Fibroblast of skin of left biceps (primary cell): ENCODE measurements at places on chromosomes 2 and 18.

GRCh38 chr2:146124741-146125140, 1604.8 kb upstream of the ZEB2 start:
- DNase-seq: peak; percentile 35

DNA sequence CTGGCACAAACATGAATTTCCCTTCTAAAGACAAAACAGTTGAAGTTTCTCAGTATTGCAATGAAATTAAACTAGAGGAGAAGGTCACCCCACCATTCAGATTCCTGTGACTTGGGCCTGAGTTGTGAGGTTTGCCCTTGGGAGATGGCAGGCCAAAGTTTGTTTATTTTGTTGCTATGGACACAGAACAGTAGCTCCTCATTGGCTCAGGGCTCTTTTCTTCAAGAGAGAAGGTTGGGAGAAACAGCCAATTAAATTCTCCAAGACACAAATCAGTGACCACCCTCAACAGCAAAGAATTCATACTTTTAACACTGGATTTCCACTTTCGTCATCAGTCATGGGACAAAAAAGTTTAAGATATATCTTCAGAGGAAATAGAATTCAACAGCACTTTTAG, at the start of gene FLACC1:
Gene FLACC1 (minus strand): TSS at position 125 of the 400 bp plus-strand sequence. CDS start 5,941 bp downstream, outside the sequence.
- DNase-seq: peak; percentile 6

DNA sequence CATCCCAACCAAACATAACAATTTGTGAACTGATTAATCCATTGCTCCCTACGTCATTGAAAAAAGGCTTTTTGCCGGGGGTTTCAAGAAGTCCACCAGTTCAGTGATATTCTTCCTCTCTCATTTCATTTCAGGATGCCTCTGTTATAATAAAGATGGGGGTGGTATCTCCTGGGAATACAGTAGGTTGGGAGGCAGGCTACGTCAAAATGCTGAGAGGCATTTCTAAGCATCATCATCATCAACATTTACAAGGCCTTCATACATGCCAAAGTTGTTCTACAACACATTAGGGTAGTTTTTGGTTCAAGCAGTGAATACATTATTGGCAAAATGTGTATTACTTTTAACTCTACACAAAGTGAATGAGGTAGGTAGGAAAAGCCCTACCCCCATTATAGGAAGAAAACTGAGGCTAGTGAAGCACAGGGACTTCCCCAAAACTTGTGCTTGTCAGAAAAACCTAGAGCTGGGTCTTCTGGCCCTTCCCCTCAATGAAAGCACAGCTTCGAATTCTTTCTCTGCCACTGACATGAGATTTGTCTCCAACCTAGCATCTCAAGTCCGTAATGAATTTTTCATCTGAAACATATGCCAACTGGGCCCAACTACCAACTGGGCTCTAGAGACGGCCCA, 11.3 kb downstream of the OSR1 start:
- DNase-seq: no peak

GRCh38 chr2:99860720-99861375, 281.5 kb downstream of the AFF3 start:
- DNase-seq: no peak

- DNase-seq: no peak
Observed at GRCh38 chr2:10934979-10935350, 23.2 kb downstream of the KCNF1 start.

- no peak for DNase-seq
Observed at GRCh38 chr2:240814280-240814679, 5.7 kb downstream of the KIF1A start.

- peak; percentile 82 for DNase-seq
Observed at GRCh38 chr18:24075767-24076597, 61.4 kb downstream of the TTC39C start.

DNA sequence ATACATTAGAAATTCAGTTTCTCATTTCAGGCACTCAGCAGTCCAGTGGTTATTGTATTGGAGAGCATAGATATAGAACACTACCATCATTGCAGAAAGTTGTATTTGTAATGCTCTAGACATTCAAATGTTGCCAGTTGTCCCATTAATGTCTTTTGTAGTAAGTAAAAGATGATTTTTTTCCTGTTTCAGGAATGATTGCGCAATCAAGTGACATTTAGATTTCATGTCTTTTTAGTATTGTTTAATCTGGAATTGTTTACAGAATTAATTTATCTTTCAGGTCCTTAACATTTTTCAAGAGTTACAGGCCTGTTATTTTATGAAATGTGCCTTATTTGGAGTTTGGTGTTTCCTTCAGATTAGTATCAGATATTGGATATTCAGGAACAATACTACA, 134.7 kb downstream of the MSTN start:
- no peak for DNase-seq

GRCh38 chr18:58562999-58563667, 65.8 kb downstream of the ALPK2 start:
- DNase-seq: no peak

GRCh38 chr18:51097021-51097822, 67.2 kb downstream of the SMAD4 start:
- no peak for DNase-seq

DNA sequence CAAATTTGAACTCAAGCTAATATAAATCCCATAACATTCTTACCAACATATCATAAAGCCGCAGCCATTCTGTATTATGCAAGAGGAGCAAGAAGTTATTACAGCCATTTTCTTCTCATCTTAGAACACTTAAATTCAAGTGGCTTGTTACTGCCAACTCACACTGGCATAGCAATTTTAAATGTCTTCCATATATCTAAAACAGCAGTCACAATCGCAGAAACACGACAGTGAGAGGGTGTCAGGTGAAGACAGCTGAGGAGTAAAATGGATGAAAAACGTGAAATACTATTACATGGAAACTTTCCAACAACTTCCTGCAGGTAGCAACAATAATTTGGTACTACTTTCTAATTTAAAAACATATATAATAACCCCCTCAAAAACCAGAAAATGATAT, 17.9 kb downstream of the PPP3R1 start:
- DNase-seq: no peak

DNA sequence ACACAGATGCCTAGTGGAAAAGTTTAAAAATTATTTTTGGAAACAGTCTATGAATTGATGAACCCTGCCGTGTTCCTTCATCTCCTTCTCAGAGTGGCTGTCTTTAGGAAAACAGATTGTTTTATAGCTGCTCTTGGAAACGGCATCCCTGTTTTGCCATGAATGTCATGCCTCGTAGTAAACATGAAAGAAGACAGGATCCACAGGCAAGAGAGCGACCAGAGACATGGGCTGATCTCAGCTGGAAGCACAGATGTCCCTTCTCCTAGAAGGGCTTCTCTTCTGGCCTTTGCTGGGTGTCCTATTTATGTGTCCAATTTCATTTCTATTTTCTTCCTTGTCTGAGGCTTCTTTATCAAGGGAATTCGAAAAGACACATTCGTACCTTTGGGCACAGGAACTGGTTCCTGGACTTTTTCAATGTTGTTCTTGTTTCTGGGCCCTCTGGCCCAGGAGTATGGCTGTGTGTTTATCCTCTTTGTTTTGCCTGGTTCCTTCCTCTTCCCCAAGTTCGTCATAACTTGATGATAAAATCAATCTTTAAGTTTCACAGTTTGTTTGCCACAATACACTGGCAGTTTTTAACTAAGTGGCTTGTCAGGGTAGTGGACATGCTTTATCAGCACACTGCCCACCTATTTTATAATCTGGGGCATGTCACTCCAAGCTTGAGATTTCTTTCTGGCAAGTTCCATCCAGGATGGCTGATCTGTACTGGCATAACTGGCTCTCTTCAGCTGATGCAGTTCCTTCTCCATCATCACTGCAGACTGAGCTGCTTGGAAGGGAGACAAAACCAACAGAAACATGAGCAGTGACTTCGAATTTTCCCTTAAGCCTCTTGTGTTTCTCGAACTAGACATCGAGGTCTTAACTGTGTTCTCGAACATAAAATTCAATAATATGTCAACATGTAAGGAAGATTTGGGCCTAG, 63.2 kb upstream of the MGAT4A start:
- no peak for DNase-seq

- peak; percentile 31 for DNase-seq
Observed at GRCh38 chr2:232315049-232315922, 63.3 kb upstream of the ALPP start.

- no peak for DNase-seq
Observed at GRCh38 chr2:37617119-37617892, 54.1 kb downstream of the CDC42EP3 start.

DNA sequence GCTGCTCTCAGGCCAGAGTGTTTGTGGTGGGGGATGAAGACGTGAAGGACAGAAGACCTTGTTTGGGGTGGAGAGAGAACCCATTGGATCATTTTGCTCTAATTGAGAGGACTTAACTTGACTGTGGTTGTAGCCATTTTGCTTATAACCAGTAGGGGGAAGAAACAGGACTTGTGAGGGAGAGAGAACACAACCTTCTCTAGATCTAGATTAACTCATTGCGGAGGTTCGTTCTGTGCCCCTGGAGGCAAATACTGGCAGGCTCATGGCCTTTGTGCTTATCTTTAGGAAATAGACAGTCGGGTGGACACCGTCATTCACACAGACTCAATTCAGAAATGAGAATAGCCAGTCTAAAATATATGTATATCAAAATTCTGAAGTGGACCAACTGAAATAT, 147.0 kb upstream of the LHCGR start:
- DNase-seq: no peak

GRCh38 chr2:17646838-17647701, 106.5 kb downstream of the SMC6 start:
- DNase-seq: no peak

DNA sequence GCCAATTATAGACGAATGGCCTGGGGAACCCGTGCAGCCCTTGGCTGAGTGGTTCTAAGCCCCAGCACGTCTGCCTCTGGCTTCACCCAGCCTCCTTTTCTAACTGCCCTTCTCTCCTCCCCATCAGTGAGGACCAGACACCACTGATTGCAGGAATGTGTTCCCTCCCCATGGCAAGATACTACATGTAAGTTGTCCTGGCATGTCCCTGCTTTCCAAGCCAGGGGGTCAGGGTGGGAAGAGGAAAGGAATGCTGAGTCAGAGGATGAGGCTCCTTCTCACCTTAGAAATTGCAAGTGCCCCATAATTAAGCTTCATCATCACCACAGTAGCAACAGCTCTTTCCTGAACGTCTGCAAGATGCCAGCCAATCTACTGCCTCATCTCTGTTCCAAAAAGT, 4.8 kb downstream of the IL1F10 start:
- no peak for DNase-seq

DNA sequence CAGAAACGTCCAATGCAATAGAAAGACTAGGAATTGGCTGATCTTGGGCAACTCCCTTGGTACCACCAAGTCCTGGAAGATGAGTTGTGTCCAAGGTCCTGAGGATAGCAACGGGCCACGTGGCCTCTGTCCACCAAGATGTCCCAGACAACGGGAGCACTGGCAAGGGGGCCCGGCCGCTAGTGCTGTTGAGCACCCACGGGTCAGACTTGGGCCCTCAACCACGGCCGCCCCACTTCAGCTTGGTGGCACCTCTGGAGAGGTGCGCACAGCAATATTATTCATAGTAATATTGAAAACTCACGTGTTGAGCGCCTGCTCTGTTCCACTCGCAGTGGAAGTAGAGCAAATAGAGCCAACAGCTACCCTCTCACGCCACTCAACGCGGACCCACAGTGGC, 19.0 kb downstream of the PASK start:
- DNase-seq: no peak

- peak; percentile 27 for DNase-seq
Observed at GRCh38 chr2:23452853-23453420, 68.0 kb downstream of the KLHL29 start.

GRCh38 chr2:43152186-43152585, 74.2 kb downstream of the ZFP36L2 start:
- no peak for DNase-seq

DNA sequence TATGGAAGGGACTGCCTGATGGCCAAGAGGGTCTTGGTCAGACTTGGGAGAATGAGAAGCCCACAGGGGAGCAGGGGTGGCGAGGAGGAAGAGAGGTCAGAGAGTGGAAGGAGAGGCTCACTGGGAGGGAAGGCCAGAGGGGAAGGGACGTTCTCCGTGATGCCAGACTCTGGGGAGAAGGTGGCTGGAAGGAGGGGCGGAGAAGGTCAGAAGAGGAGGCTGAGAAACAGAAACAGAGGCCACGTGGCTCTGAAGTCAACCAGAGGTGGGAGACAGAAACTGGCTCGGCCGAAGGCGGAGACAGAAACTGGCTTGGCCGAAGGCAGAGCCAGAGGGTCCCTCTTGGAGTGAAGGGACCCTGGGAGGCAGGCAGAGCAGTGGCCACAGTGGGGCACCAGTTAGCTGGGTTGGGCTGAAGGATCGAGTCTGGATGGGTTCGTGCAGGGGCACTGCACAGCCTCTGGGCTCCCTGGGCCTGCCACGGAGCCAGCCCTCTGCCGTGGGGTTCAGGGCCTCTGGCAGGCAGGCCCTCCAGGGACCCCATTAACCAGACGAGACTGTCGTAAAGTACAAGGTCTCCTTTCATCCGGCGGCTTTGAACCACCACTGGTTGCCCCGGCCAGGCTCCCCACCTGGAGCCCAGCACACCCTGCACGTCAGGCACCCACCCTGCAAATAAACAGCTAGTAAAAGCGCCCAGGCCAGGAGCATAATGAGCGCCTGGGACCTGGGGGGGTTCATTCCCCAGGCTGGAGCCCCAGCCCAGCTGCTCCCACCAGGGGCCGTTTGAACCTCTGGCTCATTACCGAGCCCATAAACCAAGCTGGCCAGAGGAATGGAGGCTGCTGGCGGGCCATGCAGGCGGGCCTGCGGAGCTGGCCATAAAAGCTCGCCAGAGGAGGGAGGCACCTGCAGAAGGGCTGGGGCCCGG, 218.8 kb downstream of the DYSF start:
- DNase-seq: no peak

- DNase-seq: no peak
Observed at GRCh38 chr2:192145496-192145895, 49.2 kb downstream of the TMEFF2 start.

DNA sequence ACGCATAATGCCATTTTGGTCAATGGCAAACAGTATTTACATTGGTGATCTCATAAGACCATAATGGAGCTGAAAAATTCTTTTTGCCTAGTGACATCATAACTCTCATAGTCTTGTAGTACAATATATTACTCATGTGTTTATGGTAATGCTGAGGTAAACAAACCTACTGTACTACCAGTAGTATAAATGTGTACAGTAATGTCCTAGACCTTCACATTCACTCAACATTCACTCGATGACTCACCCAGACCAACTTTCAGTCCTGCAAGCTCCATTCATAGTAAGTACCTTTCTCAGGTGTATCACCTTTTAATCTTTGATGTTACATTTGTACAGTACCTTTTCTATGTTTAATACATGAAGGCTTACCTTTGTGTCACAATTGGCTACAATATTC, 558.2 kb upstream of the PIK3C3 start:
- no peak for DNase-seq

GRCh38 chr2:47070920-47071824, 83.9 kb downstream of the STPG4 start:
- DNase-seq: peak; percentile 70

DNA sequence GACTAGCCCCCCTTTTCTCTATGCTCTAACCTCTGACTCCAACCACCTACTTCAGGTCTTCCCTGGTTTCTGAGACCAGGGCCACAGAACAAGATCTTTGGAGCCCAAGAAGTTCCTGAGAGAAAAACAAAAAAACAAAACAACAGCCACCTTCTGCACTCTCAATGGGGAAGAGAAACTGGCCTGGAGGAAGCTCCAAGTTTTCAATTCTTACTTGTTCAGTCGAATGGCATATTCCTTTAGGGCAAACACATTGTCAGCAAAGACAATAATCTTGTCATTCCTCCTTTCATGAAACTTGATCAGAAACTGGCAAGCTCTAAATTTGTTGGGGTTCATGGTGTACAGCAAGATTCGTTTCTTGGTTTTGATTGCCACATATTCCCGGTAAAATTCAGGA, 15.0 kb downstream of the ERCC3 start:
- DNase-seq: no peak

GRCh38 chr2:174023591-174024523, 58.7 kb upstream of the SP3 start:
- DNase-seq: peak; percentile 58
